CD4-positive, CD25-positive, alpha-beta regulatory T cell (primary cell): ENCODE measurements at places on chromosomes 6 and 20. TPM values are rescaled to one million over a fixed set of nuclear protein-coding genes. Genes with fewer than 3 reads are reported as not detected.

DNA sequence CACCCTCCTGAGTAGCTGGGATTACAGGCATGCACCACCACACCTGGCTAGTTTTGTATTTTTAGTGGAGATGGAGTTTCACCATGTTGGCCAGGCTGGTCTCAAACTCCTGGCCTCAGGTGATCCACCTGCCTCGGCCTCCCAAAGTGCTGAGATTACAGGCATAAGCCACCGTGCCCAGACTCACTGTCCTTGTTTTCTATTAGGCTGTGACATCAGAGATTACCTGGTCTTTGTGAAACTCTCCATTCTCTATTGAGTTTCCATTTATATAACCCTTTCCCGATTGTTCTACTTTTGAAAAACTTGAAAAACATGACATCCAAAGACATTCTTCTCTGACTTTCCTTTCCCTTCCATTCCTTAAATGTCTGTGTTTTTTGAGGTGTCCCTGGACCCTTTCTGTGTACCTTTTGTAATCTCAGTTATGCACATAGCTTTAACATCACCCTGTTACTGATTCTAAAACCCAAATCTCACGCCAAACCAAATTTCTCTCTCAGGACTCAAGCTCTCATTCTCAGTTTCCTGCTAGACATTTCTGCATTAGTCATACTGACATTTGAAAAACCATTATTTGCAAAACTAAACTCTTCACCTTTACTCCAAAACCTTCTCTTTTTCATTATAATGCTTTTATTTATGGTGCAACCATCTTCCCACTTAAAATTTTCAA is 137.0 kb downstream of the KHDC1L start:
- no peak for DNase-seq

GRCh38 chr20:50670126-50670862 is 21.0 kb downstream of the RIPOR3 start:
- DNase-seq = no peak

DNA sequence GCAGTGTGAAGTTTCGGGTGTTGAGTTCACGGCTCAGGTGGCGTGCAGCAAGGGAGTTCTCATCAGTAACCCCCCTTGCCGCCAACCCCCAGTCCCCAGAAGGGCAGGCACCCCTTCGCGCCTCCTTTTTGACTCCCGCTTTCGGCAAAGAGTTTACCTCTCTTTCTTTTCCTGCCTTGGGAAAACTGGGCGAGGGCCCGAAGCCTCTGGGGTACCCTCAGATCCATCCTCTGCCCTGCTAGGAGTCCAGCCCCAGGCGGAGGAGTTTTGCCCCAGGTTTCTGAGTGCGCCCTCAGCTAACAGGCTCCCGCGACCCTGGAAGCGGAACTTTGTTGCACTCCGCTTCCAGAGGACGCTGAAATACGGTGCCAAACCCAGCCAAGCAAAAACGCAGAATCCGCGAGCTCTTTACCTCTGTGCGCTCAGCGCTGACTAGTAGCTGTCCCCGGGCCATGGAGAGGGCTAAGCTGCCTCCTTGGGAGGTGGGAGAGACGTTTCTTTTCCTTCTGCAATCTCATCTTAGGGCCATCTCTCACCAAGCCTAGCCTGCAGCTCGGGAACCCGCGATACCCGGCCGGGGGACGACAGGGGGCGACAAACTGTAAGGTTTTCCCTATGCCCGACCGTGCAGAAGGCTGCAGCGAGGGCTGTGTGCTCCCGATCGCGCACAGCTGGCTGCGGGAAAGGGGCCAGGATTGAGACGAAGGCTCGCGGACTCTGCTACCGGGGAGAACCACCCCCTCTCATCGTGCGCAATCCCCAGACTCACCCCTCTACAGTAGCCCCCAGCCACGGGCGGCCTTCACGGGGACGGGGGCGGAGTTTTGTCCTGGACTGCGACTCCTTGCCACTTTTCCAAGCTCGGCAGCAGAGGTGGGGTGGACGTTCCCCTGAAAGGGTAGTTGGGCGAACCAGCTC is 2.7 kb upstream of the PAX1 start:
- DNase-seq = no peak

- DNase-seq = no peak
Measured at GRCh38 chr20:19427480-19427879, 215.0 kb downstream of the SLC24A3 start.

- DNase-seq = no peak
Measured at GRCh38 chr20:63821811-63822210, 9.3 kb downstream of the ZBTB46 start.

- peak; percentile 60 for DNase-seq
Measured at GRCh38 chr6:157099912-157100593, 223.3 kb downstream of the TMEM242 start.

DNA sequence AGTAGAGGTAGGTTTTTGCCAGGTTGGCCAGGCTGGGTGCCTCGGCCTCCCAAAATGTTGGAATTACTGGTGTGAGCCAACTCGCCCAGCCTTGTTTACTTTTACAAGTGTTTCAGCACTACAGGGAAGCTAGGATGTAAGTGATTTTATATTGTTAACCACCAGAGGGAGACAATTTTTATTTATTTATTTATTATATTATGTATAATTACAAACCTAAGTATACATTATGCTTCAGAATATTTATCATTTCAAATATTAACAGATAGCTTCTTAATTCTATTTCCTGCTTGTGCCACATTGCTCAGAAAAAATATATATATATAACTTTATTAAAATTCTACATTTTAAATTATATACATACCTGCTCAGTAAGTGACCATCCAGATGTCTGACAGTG is 9.8 kb downstream of the MMUT start:
- no peak for DNase-seq

- DNase-seq = no peak
Measured at GRCh38 chr20:53384392-53384791, 209.2 kb downstream of the ZNF217 start.

DNA sequence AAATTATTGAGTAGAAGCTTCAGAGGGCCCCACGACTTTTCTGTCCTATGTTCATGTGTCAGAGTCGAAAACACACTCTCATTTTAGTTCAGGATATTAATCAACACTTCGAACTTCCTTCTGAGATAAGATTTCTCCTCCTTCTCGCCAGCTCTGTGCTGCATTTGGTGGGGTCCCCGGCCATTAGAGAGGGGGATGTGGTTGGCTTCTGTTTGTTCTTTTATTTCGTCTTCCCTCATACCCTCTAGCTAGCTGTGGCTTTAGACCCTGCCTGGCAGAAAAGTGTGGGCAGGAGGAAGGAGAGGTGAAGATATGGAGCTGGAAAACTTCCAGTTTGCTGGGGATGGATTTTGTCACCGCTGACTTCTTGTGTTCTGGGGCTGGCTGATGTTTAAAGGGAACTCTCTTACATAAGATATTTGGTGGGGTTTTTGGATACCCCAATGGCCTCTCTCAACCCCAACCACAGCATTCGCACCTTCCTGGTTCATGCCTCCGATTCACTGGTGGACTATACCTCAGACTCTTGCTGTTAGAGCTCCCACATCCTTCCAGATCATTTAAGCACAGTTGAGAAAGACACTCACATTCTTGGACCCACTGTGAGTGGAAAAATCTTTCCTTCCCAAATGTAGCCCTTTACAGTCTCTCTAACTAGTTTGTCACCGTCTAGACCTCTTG is 30.7 kb upstream of the TMX4 start:
- DNase-seq = no peak

The NRN1 gene
- polyA plus RNA-seq = not detected

The KHDC1L gene
- polyA plus RNA-seq = not detected

The CLIC5 gene
- polyA plus RNA-seq = 1.3 TPM
